T-helper 17 cell (primary cell): ENCODE measurements at places on chromosomes 11 and 22. TPM values are rescaled to one million over a fixed set of nuclear protein-coding genes. Genes with fewer than 3 reads are reported as not detected.

- no peak for DNase-seq
Measured at GRCh38 chr11:108886660-108887009, 221.8 kb downstream of the DDX10 start.

Gene SLN
- not detected for total RNA-seq

DNA sequence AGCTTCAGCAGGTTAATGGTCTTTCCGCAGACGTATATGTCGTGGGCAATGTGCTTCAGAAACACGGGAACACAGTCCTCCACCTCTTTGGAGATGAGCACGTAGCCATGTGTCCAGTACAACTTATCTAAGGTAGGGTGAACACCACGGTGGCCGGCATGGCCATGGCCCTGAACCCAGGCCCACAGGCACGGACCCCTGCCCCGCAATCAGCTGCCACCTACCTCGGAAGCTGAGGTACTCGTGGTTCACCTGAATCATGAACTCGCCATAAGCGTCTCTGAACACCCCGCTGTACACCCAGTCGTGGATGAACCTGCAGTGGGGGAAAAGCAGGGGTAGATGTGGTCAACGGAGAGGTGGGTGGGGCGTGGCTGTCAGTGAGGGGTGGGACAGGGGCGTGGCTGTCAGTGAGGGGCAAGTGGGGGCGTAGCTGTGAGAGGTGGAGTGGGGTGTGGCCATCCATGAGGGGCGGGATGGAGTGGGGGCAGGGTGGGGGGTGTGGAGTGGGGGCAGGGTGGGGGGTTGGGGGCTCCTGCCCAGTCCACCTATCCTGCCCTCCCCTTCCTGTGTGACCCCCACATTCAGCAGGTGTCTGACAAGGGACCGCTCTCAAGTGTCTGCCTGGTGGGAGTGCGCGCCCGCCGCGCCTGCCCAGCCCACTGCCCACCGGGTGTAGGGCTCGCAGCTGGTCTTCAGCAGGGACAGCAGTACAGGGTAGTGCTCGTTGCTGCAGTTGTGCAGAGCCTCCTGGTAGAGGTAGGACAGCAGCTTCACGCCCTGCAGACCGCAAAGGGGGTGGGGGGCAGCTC lies 18.6 kb downstream of the TUBGCP6 start:
- no peak for DNase-seq

DNA sequence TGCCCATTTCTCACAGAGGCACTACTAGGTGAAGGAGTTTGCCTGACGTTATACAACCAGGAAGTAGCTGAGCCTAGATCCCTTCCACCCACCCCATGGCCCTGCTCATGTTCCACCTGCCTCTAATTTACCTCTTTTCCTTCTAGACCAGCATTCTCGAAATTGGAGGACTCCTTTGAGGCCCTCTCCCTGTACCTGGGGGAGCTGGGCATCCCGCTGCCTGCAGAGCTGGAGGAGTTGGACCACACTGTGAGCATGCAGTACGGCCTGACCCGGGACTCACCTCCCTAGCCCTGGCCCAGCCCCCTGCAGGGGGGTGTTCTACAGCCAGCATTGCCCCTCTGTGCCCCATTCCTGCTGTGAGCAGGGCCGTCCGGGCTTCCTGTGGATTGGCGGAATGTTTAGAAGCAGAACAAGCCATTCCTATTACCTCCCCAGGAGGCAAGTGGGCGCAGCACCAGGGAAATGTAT lies 14.1 kb downstream of the PIK3IP1 start:
- DNase-seq = no peak

GRCh38 chr11:81744336-81745116 lies 989.1 kb downstream of the FAM181B start:
- no peak for DNase-seq

Gene RFPL3
- total RNA-seq = not detected

Gene APOBEC3B
- 1.2 TPM for total RNA-seq

DNA sequence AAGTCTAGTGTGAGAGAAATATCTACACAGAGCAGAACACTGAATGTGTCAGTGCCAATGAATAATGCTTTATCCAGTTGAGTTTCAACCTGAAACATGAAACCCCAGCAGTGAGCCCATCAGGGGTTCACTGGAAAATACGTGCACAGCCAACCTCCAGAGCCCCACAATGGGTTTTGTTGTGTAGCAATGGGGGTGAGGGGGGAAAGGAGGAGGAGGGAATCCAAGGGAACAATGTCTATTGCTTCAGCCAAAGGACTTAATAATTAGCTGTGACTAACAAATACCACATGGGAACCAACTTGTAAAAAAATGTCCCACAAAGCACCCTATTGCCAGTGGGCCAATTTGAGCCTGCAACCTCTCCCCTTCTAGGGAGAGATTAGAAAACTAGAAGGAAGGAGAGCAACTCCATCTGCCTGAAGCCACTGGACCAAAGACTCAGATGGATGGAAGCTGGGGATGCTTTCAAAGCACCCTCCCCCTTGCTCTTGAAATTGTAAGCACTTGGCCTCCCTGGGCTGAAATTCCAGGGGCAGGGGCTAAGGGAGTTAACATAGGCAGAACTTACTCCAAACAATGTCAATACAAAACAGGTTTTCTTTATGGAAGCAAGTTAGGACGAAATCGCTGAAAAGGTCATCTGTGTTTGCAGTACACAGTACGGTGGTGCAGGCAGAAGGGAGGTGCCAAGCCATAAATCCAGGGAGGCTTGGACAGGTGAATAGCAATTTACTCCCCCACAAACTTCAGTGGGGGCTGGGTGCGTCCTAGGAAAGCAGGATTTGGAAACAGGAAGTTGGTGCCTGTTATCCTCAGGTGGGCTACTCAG lies 99.8 kb downstream of the ARL14EP start:
- DNase-seq = no peak
